ENCODE measurements at places on chromosomes 12 and 14. TPM values are rescaled to one million over a fixed set of nuclear protein-coding genes. Genes with fewer than 3 reads are reported as not detected.

GLIPR1L1 gene
- not detected for total RNA-seq

DNA sequence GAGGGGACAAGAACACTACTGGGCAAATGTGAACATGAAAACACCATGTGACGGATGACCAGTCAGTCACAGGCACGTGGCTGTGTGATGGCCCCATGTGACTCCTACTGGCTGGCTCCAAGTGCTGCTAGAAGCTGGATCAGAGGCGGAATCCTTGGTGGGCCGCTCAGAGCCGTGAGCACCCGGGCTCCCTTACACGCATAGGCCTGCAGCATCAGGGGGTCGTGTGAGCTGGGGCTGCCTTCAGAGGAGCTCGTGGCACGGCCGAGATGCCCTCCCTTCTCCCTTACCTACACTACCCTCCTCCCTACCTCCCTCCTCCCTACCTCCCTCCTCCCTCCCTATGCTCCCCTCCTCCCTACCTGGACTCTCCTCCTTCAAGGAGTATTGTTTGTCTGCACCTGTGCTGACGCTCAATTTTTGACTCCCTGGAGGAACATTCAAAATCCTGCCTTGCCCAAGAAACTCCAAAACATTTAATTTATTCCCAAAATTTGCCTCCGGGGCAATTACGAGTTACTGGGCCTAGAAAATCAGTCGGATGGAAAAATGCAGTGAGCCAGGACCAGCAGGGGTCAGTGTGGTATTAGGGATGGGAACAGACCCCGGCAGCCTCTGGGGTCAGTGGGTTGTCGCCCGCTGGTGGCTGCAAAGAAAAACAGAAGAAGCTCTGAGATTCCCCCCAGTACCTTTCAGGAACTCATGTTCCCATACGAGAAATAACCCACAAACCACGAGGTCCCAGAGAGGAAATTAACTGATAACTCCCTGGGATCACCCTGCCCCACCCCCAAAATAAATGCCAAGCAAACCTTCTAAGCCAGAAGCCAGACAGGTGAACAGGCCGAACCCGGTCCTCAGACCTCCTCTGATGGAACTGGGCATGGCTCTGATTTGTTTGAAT lies 61.3 kb downstream of the C14orf132 start:
- H3K27me3 ChIP-seq: no peaks in the 10 kb centered on the region
- H3K36me3 ChIP-seq: no peaks in the 10 kb centered on the region
- no peak overlapping the region for H3K4me3 ChIP-seq
- H3K27ac ChIP-seq: peak overlapping the region; percentile 64
- DNase-seq: peak; percentile 90

SPX gene
- total RNA-seq: 52.2 TPM

DNA sequence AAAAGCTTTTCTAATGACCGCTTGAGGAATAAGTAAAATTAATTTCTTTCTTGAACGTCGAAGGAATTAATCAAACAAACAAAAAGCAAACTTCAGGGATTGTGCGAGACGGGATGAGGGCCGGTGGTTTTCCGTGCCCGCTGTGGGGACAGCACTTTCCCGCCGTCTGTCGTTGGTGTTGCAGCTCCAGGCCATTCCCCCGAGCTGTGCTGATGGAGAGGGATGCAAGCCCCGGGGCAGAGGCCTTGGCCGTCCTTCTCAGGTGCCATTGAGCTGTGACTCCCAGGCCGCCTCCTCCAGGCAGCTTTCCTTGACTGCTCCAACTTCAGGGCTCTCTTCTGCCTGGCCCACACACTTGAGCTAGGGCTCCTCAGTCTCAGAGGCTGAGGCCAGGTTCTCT lies 109.0 kb upstream of the C14orf180 start:
- no peaks in the 10 kb centered on the region for H3K27me3 ChIP-seq
- H3K4me3 ChIP-seq: no peak overlapping the region
- no peaks in the 10 kb centered on the region for H3K36me3 ChIP-seq
- no peaks in the 10 kb centered on the region for H3K4me1 ChIP-seq
- H3K27ac ChIP-seq: no peak overlapping the region
- no peak for DNase-seq

DNA sequence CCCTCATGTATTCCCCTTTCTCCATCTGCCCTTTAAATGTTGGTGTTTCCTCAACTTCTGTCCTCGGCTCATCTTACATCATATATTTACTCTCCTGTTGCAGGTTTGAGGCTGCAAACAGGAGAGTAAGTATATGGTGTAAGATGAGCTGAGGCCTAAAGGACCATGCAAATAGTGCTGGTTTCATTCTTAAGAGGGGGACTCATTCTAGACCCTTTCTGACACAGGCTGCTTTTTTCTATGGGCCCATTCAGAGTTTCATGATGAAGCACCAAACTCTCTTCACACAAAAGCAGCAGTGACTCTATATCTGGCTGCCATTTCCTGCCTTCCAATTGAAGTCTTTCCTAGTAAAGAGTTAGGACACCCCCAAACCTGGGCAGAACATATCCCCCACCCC lies 218.5 kb downstream of the PHLDA1 start:
- peaks cover 2% of the 10 kb centered on the region for H3K4me1 ChIP-seq
- no peak for DNase-seq
- no peak overlapping the region for H3K4me3 ChIP-seq
- no peaks in the 10 kb centered on the region for H3K27me3 ChIP-seq
- no peak overlapping the region for H3K27ac ChIP-seq

C12orf56 gene
- total RNA-seq: 1.5 TPM

GRCh38 chr12:93060666-93061472 lies 131.8 kb upstream of the EEA1 start:
- no peaks in the 10 kb centered on the region for H3K27me3 ChIP-seq
- H3K27ac ChIP-seq: no peak overlapping the region
- no peaks in the 10 kb centered on the region for H3K4me1 ChIP-seq
- no peak overlapping the region for H3K4me3 ChIP-seq
- DNase-seq: peak; percentile 26

- no peaks in the 10 kb centered on the region for H3K36me3 ChIP-seq
- H3K27me3 ChIP-seq: no peaks in the 10 kb centered on the region
- DNase-seq: no peak
- no peak overlapping the region for H3K27ac ChIP-seq
- no peaks in the 10 kb centered on the region for H3K4me1 ChIP-seq
- H3K4me3 ChIP-seq: no peak overlapping the region
Measured at GRCh38 chr14:70919774-70920173, 12.5 kb downstream of the PCNX1 start.

PLXNC1 gene
- 11.6 TPM for total RNA-seq

GRCh38 chr12:65755596-65755978 lies 68.7 kb upstream of the HMGA2 start:
- H3K27me3 ChIP-seq: no peaks in the 10 kb centered on the region
- no peak for DNase-seq
- H3K4me3 ChIP-seq: no peak overlapping the region
- H3K27ac ChIP-seq: no peak overlapping the region

OR4K5 gene
- total RNA-seq: not detected

GRCh38 chr12:75953312-75953906 lies 78.2 kb downstream of the PHLDA1 start:
- H3K4me3 ChIP-seq: no peak overlapping the region
- no peaks in the 10 kb centered on the region for H3K27me3 ChIP-seq
- no peaks in the 10 kb centered on the region for H3K36me3 ChIP-seq
- no peak for DNase-seq
- no peaks in the 10 kb centered on the region for H3K4me1 ChIP-seq

DNA sequence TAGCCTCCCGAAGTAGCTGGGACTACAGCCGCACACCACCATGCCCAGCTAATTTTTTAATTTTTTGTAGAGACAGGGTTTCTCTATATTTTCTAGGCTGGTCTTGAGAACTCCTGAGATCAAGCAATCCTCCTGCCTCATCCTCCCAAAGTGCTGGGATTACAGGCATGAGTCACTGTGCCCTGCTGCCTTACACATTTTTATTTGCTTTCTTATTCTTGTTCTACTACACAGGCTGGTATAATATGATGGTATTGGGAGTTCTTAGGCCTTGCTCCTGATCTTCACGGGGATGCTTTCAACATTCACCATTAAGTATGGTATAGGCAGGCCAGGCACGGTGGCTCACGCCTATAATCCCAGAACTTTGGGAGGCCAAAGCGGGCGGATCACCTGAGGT lies 21.2 kb downstream of the DGLUCY start:
- no peak overlapping the region for H3K4me3 ChIP-seq
- no peak overlapping the region for H3K27ac ChIP-seq
- H3K4me1 ChIP-seq: no peaks in the 10 kb centered on the region
- H3K36me3 ChIP-seq: peaks cover 4% of the 10 kb centered on the region
- H3K27me3 ChIP-seq: no peaks in the 10 kb centered on the region
- DNase-seq: no peak

SPTB gene
- 1.7 TPM for total RNA-seq

OXA1L gene
- 80.8 TPM for total RNA-seq

DNA sequence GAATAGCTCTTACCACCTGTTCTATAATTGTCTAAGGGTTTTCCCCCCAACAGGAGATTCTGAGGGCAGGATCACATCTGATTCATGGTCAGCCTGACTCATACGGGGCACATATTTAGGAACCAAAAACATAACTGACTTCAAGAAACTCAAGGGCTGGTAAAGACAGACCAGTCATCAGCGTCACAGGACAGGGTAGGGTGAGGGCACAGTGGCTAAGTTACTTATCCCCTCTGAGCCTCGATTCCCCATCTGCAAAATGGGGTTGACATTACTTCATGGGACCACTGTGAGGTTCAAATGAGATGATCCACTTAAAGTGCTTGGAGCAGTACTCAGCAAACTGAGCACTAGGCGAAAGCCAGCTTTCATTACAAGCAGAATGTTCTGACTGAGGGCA lies 606 bp downstream of the CINP start:
- peaks cover 12% of the 10 kb centered on the region for H3K4me1 ChIP-seq
- H3K36me3 ChIP-seq: peaks cover 9% of the 10 kb centered on the region
- no peaks in the 10 kb centered on the region for H3K27me3 ChIP-seq
- no peak for DNase-seq
- peak overlapping the region; percentile 84 for H3K4me3 ChIP-seq
- peak overlapping the region; percentile 73 for H3K27ac ChIP-seq

MMP14 gene
- total RNA-seq: 108 TPM

GRCh38 chr12:11832093-11832492 lies 182.6 kb downstream of the ETV6 start:
- no peak for DNase-seq
- H3K4me1 ChIP-seq: peaks cover 16% of the 10 kb centered on the region
- no peaks in the 10 kb centered on the region for H3K36me3 ChIP-seq

- no peaks in the 10 kb centered on the region for H3K36me3 ChIP-seq
- H3K4me3 ChIP-seq: no peak overlapping the region
- no peak overlapping the region for H3K27ac ChIP-seq
- H3K27me3 ChIP-seq: no peaks in the 10 kb centered on the region
Measured at GRCh38 chr12:93908846-93909567, 231.8 kb downstream of the CRADD start.

DNA sequence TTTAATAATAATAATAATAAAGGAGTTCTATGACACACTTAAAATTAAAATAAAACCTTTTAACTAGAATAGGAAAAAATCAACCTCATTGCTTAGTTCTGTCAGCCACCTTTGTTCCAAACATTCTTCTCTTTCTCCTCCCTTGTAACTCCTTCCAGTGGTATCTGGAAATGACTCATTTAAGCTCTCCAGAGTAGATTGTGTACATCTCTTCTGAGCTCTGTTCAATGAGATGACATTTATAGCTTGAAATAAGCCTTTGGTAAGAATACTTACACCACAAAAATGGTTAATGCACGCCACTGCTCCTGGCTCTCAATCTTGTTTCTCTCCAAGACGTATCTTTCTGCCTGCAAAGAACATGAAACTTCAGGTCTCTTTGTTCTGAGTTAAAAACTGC lies 70.3 kb downstream of the STAB2 start:
- H3K4me3 ChIP-seq: no peak overlapping the region
- H3K4me1 ChIP-seq: no peaks in the 10 kb centered on the region
- no peaks in the 10 kb centered on the region for H3K27me3 ChIP-seq
- H3K36me3 ChIP-seq: no peaks in the 10 kb centered on the region
- H3K27ac ChIP-seq: no peak overlapping the region

GRCh38 chr14:71206766-71207371 lies 299.6 kb downstream of the PCNX1 start:
- no peaks in the 10 kb centered on the region for H3K27me3 ChIP-seq
- H3K27ac ChIP-seq: no peak overlapping the region
- no peaks in the 10 kb centered on the region for H3K4me1 ChIP-seq

HOXC13 gene
- not detected for total RNA-seq

- H3K27ac ChIP-seq: no peak overlapping the region
- no peak overlapping the region for H3K4me3 ChIP-seq
- no peak for DNase-seq
- H3K4me1 ChIP-seq: no peaks in the 10 kb centered on the region
Measured at GRCh38 chr12:101521136-101521535, 46.0 kb downstream of the SPIC start.

SLC39A5 gene
- total RNA-seq: 5.1 TPM

DBX2 gene
- not detected for total RNA-seq

- peaks cover 3% of the 10 kb centered on the region for H3K4me1 ChIP-seq
- no peaks in the 10 kb centered on the region for H3K36me3 ChIP-seq
- H3K27ac ChIP-seq: no peak overlapping the region
- no peaks in the 10 kb centered on the region for H3K27me3 ChIP-seq
- no peak for DNase-seq
Measured at GRCh38 chr12:122001466-122002209, 20.0 kb upstream of the BCL7A start.

GRCh38 chr12:104378427-104378826 lies 74.9 kb downstream of the EID3 start:
- H3K4me3 ChIP-seq: no peak overlapping the region
- no peaks in the 10 kb centered on the region for H3K4me1 ChIP-seq
- no peaks in the 10 kb centered on the region for H3K27me3 ChIP-seq

GRCh38 chr14:74364271-74364880 lies 16.1 kb downstream of the VRTN start:
- no peak for DNase-seq
- no peaks in the 10 kb centered on the region for H3K4me1 ChIP-seq
- H3K27ac ChIP-seq: no peak overlapping the region

- DNase-seq: no peak
- H3K27ac ChIP-seq: no peak overlapping the region
- no peaks in the 10 kb centered on the region for H3K36me3 ChIP-seq
- H3K4me1 ChIP-seq: no peaks in the 10 kb centered on the region
- H3K4me3 ChIP-seq: no peak overlapping the region
- no peaks in the 10 kb centered on the region for H3K27me3 ChIP-seq
Measured at GRCh38 chr12:12599750-12600643, 11.7 kb upstream of the CREBL2 start.

GRCh38 chr12:57461917-57462250 lies 2.3 kb downstream of the GLI1 start:
- H3K36me3 ChIP-seq: no peaks in the 10 kb centered on the region
- H3K4me3 ChIP-seq: peak overlapping the region; percentile 84
- H3K27me3 ChIP-seq: no peaks in the 10 kb centered on the region

DNA sequence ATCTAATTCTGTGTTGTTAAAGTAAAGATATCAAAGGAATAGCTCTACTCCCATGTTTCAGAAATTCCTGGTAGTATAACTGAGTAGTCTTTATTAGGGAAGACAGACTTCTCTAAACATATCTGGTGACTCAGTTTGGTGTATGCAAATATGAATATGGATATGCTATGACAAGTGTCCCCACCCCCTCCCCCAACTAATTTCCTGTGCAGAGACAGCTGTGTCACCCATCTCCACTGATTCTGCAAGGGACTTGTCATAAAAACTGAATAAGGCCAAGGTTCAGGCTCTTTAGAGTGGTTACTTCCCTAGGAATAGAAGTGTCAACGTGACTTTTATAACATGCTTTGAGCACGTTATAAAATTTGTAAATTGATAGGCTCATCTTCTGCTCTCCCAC lies 429.1 kb downstream of the DAD1 start:
- H3K27ac ChIP-seq: no peak overlapping the region
- no peaks in the 10 kb centered on the region for H3K36me3 ChIP-seq
- H3K27me3 ChIP-seq: no peaks in the 10 kb centered on the region
- DNase-seq: no peak
- H3K4me1 ChIP-seq: no peaks in the 10 kb centered on the region
- H3K4me3 ChIP-seq: no peak overlapping the region

All from kidney (tissue), 22 donors.